ENCODE measurements at places on chromosomes 3 and 15. TPM values are rescaled to one million over a fixed set of nuclear protein-coding genes. Genes with fewer than 3 reads are reported as not detected.

Gene SOX14
- 19.7 TPM for total RNA-seq

Gene CHMP2B
- total RNA-seq, result 40.7 TPM

Gene ECE2
- not detected for total RNA-seq

Gene LPP
- total RNA-seq, result 181 TPM

Gene CCR9
- total RNA-seq, result not detected

Gene IQCH
- 2.4 TPM for total RNA-seq

Gene KNG1
- total RNA-seq, result not detected

Gene PRR20G
- not detected for total RNA-seq

Gene RTP3
- not detected for total RNA-seq

- H3K27ac ChIP-seq, result no peak overlapping the region
- H3K4me3 ChIP-seq, result no peak overlapping the region
- H3K36me3 ChIP-seq, result peaks cover 20% of the 10 kb centered on the region
Observed at GRCh38 chr3:172223870-172224269, 184.5 kb downstream of the FNDC3B start.

GRCh38 chr3:113241292-113242095 is 30.1 kb downstream of the BOC start:
- no peak for DNase-seq
- H3K4me1 ChIP-seq, result peaks cover 16% of the 10 kb centered on the region
- no peaks in the 10 kb centered on the region for H3K36me3 ChIP-seq

DNA sequence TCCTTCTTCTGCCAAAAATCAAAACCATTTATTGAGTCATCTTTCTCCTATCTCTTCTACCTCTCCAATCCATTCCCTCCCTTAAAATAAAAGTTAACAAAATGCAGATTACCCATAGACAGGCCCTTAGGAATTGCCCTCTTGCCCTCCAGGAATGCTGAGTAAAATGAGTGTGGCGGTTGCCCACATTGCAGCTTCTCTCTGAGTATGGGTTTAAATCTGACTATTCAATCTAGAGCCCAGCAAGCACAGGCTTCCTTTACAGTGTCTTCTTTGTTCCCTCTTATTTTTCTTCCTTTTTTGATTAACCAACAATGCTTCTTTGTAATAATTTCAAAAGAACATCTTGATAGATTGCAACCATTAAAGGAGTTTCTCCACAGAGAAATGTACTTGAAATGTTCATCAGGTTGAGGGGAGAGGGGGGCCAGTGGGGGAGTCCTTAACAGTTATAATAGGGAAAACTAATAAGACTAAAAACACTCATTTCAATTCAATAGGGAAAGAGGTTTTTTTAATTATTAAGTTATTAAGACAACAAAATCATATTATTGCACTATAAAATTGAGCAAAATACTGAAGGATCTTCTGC is 135.3 kb upstream of the LMCD1 start:
- H3K36me3 ChIP-seq, result no peaks in the 10 kb centered on the region
- no peak overlapping the region for H3K27ac ChIP-seq
- H3K4me1 ChIP-seq, result no peaks in the 10 kb centered on the region
- no peaks in the 10 kb centered on the region for H3K27me3 ChIP-seq
- no peak for DNase-seq

- peaks cover 24% of the 10 kb centered on the region for H3K36me3 ChIP-seq
- H3K27ac ChIP-seq, result no peak overlapping the region
- H3K4me3 ChIP-seq, result peak overlapping the region; percentile 60
- H3K27me3 ChIP-seq, result peaks cover 8% of the 10 kb centered on the region
- DNase-seq, result no peak
Observed at GRCh38 chr15:82535566-82536408, 4.5 kb downstream of the RPS17 start.

GRCh38 chr15:68433551-68433950 is 1.6 kb upstream of the ITGA11 start:
- no peak overlapping the region for H3K4me3 ChIP-seq
- no peak for DNase-seq
- H3K36me3 ChIP-seq, result peaks cover 9% of the 10 kb centered on the region
- H3K4me1 ChIP-seq, result peaks cover 9% of the 10 kb centered on the region
- no peak overlapping the region for H3K27ac ChIP-seq

- H3K4me3 ChIP-seq, result no peak overlapping the region
- H3K27me3 ChIP-seq, result no peaks in the 10 kb centered on the region
- H3K27ac ChIP-seq, result no peak overlapping the region
- H3K4me1 ChIP-seq, result no peaks in the 10 kb centered on the region
- no peak for DNase-seq
Observed at GRCh38 chr3:44208568-44208967, 33.1 kb upstream of the TOPAZ1 start.

GRCh38 chr3:170320461-170321121 is 36.9 kb upstream of the SKIL start:
- peaks cover 4% of the 10 kb centered on the region for H3K27me3 ChIP-seq
- DNase-seq, result peak; percentile 4
- H3K27ac ChIP-seq, result peak overlapping the region; percentile 73
- H3K4me1 ChIP-seq, result peaks cover 16% of the 10 kb centered on the region
- no peaks in the 10 kb centered on the region for H3K36me3 ChIP-seq
- H3K4me3 ChIP-seq, result peak overlapping the region; percentile 52

DNA sequence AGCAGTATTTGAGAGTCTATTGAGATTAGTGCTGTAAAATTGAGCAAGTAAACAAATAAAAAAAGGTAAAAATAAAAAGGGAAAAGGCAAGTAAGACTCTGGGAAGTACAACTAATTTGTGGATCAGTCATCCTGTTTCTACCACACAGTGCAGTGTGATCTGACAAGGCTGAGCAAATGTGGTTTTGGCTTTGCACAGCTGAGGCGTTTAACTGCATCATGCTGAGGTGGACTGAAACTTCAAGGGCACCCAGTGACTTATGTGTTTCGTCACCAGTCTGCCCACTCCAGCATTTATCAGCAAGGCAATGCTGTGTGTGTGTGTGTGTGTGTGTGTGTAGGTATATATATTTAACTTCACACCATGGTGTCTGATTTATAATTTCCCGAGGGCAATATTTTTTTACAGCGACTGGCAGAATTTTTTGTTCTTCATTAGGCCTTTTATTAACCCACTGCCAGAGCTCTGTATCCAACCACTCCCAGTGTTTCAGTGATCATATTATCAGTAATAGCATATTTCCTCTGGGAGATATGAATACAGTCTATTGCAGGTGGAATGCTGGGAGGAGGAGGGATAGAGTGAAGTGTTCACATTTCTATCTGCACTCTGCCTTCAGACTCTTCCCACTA is 131.5 kb upstream of the SATB1 start:
- no peak overlapping the region for H3K4me3 ChIP-seq
- DNase-seq, result no peak
- H3K36me3 ChIP-seq, result no peaks in the 10 kb centered on the region
- no peak overlapping the region for H3K27ac ChIP-seq
- H3K27me3 ChIP-seq, result peaks cover 1% of the 10 kb centered on the region
- H3K4me1 ChIP-seq, result no peaks in the 10 kb centered on the region

DNA sequence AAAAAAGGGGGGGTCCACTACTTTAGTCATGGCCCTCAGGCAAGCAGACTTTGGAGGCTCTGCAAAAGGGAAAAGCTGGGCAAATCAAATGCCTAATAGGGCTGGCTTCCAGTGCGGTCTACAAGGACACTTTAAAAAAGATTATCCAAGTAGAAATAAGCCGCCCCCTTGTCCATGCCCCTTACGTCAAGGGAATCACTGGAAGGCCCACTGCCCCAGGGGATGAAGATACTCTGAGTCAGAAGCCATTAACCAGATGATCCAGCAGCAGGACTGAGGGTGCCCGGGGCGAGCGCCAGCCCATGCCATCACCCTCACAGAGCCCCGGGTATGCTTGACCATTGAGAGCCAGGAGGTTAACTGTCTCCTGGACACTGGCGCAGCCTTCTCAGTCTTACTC is 15.3 kb downstream of the ZMAT3 start:
- H3K4me1 ChIP-seq, result peaks cover 2% of the 10 kb centered on the region
- H3K27me3 ChIP-seq, result no peaks in the 10 kb centered on the region
- H3K36me3 ChIP-seq, result peaks cover 30% of the 10 kb centered on the region

GRCh38 chr3:99625643-99626416 is 12.6 kb upstream of the COL8A1 start:
- H3K36me3 ChIP-seq, result no peaks in the 10 kb centered on the region
- no peak overlapping the region for H3K4me3 ChIP-seq
- no peaks in the 10 kb centered on the region for H3K4me1 ChIP-seq
- no peak for DNase-seq
- H3K27me3 ChIP-seq, result peaks cover 1% of the 10 kb centered on the region
- H3K27ac ChIP-seq, result no peak overlapping the region

DNA sequence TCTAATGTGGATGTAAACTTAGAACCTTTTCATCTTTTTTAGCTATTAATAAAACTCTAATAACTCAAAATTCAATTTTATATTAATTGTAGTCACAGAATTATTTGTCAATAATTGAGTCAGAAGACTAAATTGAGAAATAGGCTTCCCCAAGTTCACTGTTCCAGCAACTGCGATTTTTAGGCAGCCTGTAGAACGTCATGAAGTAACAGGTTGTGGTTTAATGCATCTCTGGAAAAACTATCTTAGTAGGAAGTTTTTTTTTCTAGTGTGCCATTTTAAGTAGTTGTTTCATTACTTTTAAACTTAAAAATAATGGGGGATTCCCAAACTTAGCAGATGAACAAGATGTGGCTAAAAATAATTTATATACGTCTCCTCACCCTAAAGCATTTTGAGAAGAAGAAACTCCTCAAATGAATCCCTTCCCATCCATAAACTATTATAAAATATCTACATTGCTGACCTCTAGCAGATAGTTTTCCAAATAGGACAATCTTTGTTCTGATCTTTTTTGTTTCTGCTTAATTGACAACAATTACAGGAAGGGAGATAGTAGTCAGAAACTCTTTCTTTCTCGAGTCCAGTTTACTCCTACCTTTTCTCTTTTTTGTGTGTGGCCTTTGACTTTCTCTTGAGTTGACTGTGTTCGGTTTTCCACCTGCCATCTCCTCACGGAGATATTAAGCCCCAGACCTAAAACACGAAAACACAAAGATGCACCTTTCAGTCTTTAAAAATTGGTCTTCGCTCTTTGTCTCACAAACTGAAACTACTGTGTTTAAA is 43.1 kb downstream of the LRCH3 start:
- no peak overlapping the region for H3K4me3 ChIP-seq
- no peaks in the 10 kb centered on the region for H3K27me3 ChIP-seq
- no peaks in the 10 kb centered on the region for H3K4me1 ChIP-seq
- H3K36me3 ChIP-seq, result peaks cover 24% of the 10 kb centered on the region
- peak overlapping the region; percentile 25 for H3K27ac ChIP-seq
- no peak for DNase-seq

GRCh38 chr3:14423963-14424362 is 21.6 kb downstream of the SLC6A6 start:
- H3K4me1 ChIP-seq, result peaks cover 5% of the 10 kb centered on the region
- DNase-seq, result no peak
- peaks cover 11% of the 10 kb centered on the region for H3K27me3 ChIP-seq
- no peak overlapping the region for H3K4me3 ChIP-seq

GRCh38 chr15:28265334-28266019 is 56.5 kb downstream of the HERC2 start:
- H3K27ac ChIP-seq, result no peak overlapping the region
- H3K27me3 ChIP-seq, result peaks cover 1% of the 10 kb centered on the region
- H3K4me3 ChIP-seq, result peak overlapping the region; percentile 29
- no peak for DNase-seq
- H3K4me1 ChIP-seq, result no peaks in the 10 kb centered on the region

GRCh38 chr3:133227813-133228212 is 172.0 kb upstream of the BFSP2 start:
- peaks cover 9% of the 10 kb centered on the region for H3K36me3 ChIP-seq
- DNase-seq, result no peak
- no peak overlapping the region for H3K27ac ChIP-seq
- no peaks in the 10 kb centered on the region for H3K27me3 ChIP-seq

GRCh38 chr3:8524249-8524648 is 22.6 kb downstream of the LMCD1 start:
- H3K4me3 ChIP-seq, result no peak overlapping the region
- peaks cover 3% of the 10 kb centered on the region for H3K27me3 ChIP-seq
- DNase-seq, result no peak
- peaks cover 9% of the 10 kb centered on the region for H3K4me1 ChIP-seq
- H3K27ac ChIP-seq, result no peak overlapping the region

DNA sequence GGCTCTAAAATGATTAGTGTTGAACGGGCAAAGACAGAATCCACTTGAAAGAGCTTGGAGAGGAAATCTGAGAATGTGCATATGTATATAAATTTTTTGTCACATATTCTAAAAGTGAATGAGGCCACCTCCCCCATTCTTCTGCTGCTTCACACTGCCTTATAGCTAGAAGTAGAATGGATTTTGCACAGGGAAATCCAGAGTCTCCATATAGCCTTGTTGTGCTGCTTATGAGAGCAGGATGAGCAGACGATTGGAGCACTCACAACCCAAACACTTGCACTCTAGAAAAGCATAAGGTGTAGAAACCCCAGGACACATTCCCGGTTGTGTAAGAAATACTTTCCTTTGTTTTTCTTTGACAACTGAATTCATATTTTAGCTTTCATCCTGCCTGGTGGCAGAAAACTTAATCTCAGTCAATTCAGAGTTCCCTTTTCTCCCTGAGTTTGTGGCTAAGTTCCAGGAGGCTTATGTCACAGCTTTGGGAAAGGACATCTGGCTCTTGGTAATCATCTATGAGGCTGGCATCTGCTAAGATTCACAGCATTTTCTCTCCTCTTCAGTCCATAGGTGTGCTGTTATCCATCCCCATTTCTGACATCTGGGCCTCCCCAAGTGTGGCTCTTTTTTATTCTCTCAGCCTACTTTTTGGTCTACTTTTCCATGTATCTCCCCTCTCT is 188.4 kb upstream of the PFN2 start:
- H3K27ac ChIP-seq, result no peak overlapping the region
- no peaks in the 10 kb centered on the region for H3K36me3 ChIP-seq
- no peaks in the 10 kb centered on the region for H3K27me3 ChIP-seq
- DNase-seq, result no peak
- H3K4me3 ChIP-seq, result no peak overlapping the region

Data from endothelial cell (in vitro differentiated cells).